ENCODE measurements at places on chromosomes 4 and X.

GRCh38 chr4:188649635-188650034, 510.4 kb downstream of the TRIML1 start:
- no peak for DNase-seq

GRCh38 chrX:63889001-63889400, 104.0 kb upstream of the ARHGEF9 start:
- DNase-seq: no peak

- no peak for DNase-seq
Measured at GRCh38 chr4:29199485-29199884, 1520.7 kb upstream of the PCDH7 start.

GRCh38 chrX:47351706-47352105, 18.7 kb upstream of the ZNF157 start:
- DNase-seq: no peak

- DNase-seq: no peak
Measured at GRCh38 chr4:161186750-161187149, 977.0 kb downstream of the FSTL5 start.

Data from DMS79 treated with DMSO at 0.1 percent for 48 hours (cell line).